ENCODE measurements at places on chromosomes 12 and 14.
A peak's percentile ranks its signal among the peaks of the same experiment; 100 is the strongest.

- DNase-seq, result peak; percentile 86
Observed at GRCh38 chr14:81170104-81170828, 50.5 kb downstream of the GTF2A1 start.

- DNase-seq, result no peak
Observed at GRCh38 chr14:95340201-95340697, 20.5 kb upstream of the CLMN start.

DNA sequence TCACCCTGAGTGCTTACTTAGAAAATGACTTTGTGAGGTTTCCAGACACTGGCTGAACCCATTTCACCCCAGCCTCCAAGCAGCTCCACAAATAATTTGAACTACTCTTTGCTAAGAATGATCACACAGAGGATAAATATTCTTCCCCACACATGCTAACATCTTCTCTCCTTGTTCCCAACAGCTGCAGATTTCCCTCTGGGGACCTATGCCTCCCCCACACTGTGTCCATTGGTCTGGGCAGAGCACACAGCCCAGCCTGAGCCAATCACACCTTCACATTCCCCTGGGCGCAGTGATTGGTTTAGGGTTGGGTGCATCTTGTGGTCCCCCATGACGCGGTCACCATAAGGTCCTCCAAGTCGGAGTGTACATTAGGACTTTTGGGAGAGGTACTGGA, 6.9 kb downstream of the SDR9C7 start:
- no peak for DNase-seq

- DNase-seq, result no peak
Observed at GRCh38 chr12:109926016-109926415, 25.9 kb downstream of the TCHP start.

DNA sequence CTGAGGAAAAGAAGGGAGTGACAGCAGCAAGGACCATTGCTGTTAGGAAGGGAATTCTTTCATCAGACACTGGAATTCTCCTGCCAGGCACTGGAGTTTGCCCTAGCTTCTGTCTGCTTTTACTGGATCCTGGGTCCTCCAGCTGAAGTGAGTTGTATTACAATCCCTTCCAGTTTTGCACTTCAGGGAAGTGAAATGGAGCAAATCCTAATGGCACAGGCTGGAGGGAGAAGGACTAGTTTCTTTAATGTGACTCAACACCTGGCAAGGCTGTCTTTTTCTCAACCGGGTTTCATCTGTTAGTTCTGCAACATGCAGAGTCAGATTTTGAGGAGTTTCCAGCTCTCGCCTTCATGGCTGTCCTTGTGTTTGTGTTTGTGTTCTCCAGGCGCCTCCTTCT, 45.8 kb downstream of the ETV6 start:
- DNase-seq, result peak; percentile 70

DNA sequence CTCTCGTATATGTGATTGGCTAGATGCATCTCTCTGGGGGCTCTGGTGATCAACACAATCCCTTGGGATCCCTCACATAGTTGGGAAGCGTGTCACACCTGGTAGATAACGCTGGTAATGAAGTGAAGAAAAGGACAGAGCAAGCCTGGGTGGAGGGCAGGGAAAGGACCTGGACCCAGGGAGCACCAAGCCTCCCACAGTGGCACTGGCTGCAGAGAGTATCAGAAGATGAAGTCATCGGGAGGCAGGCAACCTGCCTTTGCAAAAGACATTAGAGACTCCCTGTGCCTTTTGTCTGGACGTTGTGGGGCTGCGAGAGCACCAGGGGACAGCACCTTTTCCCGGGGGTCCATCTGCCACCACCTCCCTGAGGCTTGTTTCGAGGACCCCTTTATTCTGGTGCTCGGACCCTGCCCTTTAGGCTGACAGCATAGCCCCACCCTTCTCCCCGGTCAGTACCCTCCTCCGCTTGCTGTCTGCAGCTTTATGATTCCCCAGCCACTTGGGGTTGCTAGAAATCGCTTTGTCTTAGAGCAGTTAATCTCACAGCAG, 116.4 kb downstream of the EML1 start:
- DNase-seq, result peak; percentile 32

DNA sequence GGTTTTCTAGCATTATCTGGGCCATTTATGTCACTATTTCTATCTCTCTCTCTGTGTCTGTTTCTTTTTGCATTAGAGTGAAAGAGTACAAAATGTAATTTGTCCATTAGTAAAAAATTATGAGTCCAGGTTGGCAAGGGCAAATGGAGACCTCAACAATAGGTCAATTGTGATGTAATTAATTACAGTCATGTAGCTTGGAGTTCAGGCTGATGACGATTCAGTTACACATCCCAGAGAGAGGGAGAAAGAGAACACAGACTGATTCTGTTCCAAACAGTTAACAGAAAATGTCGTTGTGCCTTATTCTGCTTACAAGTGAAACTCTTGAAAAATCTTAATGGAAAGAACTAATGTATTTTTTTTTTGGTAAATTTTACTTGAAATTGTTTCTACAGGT, 83.3 kb downstream of the ATXN7L3B start:
- no peak for DNase-seq

DNA sequence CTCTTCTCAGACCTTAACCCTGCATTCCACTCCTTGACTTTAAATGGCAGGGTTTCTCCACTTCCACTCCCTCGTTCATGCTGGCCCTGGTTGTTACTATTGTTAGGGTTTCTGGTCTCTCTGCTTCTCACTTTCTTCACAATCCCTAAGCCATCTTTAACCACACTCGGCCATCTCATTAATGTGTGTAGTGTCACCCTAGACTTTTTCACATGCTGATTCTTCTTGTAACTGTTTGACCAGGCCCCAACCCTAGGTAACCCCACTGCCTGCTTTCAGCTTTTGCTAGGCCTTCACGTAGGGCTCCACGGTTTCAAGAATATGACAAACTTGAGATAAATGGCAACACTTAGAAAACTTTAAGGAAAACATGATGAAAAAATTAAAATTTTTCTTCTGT, 195.1 kb downstream of the IPO8 start:
- DNase-seq, result no peak

GRCh38 chr14:84927096-84927827, 602.7 kb upstream of the FLRT2 start:
- DNase-seq, result peak; percentile 65
